Activated CD4-positive, alpha-beta memory T cell treated with anti-CD3 and anti-CD28 coated beads, Interleukin-2, amount 10 ng/mL, durations not matched to agents 7 days and 5 days (primary cell): ENCODE measurements at places on chromosomes 12 and 14.

DNA sequence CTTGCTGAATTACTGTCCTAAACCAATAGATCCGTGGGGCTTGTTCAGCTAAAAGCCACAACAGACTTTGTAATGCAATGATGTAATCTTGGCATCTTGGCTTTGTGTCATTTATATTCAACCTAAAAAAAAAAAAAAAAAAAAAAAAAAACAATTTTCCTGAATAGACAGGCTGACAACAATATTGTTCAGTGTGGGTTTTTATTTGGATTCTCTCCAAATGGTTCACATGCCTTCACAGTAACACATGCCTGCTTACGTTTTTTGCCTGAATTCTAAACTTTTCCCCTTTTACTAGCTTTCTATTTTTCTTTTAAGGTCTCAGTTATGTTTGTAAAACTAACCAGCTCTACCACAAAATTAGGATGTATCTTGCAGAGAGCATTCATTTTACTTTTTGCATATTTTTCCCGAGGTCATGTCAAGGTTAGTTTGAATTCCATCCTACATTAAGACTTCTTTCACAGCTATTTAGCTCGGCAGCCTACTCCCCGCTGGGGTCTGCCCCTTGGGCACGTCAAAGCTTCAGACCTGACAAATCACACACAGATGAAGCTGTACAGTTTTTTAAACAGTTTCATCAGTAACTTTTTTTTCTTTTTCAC, 213.7 kb upstream of the NPAS3 start:
- no peak for DNase-seq

GRCh38 chr14:60848066-60848465, 113.5 kb downstream of the MNAT1 start:
- no peak for DNase-seq

- no peak for DNase-seq
These were observed 359.9 kb downstream of the NRXN3 start for GRCh38 chr14:78530078-78530477.

GRCh38 chr12:64392221-64392620, 1.7 kb upstream of the C12orf56 start:
- no peak for DNase-seq

- DNase-seq, result no peak
These were observed 137.3 kb downstream of the SNAPC1 start for GRCh38 chr14:61899497-61899896.

DNA sequence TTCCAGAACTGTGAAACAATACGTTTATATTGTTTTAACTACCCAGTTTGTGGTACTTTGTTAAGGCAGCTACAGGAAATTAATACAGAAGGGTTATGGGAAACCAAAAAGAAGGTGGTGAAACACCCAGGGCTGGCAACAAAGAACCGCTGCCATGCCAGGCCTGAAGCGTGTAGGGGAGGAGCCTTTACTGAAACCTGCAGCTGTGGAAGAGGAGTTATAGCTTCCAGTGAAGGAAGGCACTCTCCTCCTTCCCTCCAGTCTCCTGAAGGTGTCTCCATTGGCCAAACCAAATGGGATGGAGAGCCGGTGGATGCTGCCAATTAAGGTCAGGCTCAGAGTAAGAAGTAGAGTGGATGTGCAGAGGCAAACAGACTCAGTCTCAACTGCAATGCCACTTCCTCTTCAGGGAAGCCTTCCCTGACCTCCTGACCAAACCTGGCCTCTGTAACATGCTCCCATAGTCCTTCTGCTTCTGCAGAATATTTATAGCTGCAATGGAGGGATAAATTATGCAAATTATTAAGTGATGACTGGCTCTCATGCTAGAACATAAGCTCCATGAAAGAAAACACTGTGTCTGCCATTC, 168.3 kb downstream of the DAD1 start:
- no peak for DNase-seq

DNA sequence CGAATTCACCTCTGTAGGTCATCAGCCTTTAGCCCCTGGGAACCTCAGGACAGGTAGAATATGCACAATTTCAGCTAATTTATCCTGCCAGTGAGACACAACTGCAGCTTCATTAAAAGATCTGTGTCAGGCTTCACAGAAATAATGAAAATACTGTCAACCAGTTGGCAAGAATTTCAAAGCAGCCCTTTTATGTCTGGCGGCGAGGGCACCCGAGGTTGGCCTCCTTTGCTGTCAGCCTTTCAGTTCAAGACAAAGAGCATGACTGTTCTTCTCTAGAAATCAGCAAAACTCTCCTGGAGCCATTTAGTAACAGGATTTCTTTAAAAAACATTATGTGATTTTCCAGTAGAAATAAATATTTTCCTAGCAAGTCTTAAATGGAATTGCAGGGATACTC, 75.9 kb downstream of the BBS10 start:
- DNase-seq, result no peak

DNA sequence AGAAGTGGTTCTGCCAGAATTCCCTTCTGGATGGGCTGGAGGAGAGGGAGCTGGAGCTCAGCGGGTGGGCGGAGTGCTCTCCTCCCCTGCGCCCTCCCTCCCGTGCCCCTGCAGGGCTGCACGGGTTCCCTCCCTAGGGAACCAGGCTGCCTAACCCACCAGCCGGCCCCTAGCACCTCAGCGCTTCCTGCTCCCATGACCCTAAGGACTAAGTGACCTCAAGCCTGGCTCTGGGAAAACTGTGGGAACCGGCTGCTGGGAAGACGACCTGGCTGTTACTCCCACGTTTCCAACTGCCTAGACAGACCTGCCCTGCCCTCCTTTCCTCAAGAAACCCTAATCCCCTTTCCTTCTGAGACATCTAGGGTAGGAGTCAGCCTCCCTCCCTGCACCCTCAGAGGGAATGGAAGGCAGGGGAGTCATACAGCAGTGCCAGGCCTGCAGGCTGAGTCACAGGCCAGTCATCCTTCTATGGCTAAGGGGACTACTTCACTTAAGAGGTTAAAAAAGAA, 31.5 kb downstream of the SLC6A12 start:
- DNase-seq, result no peak

- no peak for DNase-seq
These were observed 121.9 kb downstream of the ETV6 start for GRCh38 chr12:11771356-11771755.
